ENCODE measurements at places on chromosomes 11 and 22.

- no peak overlapping the region for H3K4me3 ChIP-seq
- no peak overlapping the region for H3K27ac ChIP-seq
- no peaks in the 10 kb centered on the region for H3K36me3 ChIP-seq
- peaks cover 56% of the 10 kb centered on the region for H3K27me3 ChIP-seq
- no peaks in the 10 kb centered on the region for H3K4me1 ChIP-seq
Observed at GRCh38 chr11:72581067-72581466, 93.2 kb downstream of the PDE2A start.

DNA sequence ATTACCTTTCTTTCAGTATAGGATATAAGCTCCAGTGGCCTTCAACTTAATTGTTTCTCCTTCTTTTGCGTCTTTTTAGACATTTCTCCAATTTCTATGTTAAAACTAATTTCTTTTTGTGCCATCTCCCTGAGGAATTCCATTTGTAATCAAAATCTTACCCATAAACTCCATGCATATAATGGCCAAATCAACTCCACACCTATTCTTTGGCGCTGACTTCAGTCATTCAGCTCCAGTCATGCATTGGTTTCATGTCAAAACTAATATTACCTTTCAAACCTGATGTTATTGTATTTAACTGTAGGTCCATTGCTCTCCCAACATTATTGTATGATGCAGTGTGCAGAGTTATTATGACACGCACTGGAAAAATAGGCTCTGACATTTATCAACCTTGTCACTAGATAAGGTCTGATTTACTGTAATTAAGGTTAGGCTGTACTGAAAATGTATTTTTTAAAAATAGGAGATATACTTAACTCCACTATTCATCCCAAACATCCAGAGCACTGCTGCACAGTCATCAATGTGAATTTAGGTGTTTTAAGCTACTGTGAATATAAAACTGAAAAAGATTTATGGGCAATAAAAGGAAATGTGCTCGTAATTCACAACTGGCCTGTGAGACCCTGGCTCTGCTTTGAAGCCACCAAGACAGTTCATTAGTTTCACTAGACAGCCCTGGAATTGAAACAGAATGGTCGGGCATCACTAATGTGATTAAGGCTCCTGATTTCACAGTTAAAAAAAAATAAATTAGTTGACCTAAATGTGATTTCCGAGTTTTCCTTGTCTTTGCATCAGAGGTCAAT is 180.6 kb upstream of the GRIA4 start:
- H3K27ac ChIP-seq = no peak overlapping the region
- DNase-seq = no peak
- no peaks in the 10 kb centered on the region for H3K36me3 ChIP-seq
- peaks cover 2% of the 10 kb centered on the region for H3K4me1 ChIP-seq

- peaks cover 5% of the 10 kb centered on the region for H3K4me1 ChIP-seq
- H3K36me3 ChIP-seq = no peaks in the 10 kb centered on the region
- peaks cover 8% of the 10 kb centered on the region for H3K27me3 ChIP-seq
- no peak overlapping the region for H3K4me3 ChIP-seq
- no peak overlapping the region for H3K27ac ChIP-seq
- no peak for DNase-seq
Observed at GRCh38 chr22:20615021-20615420, 107.6 kb downstream of the MED15 start.

DNA sequence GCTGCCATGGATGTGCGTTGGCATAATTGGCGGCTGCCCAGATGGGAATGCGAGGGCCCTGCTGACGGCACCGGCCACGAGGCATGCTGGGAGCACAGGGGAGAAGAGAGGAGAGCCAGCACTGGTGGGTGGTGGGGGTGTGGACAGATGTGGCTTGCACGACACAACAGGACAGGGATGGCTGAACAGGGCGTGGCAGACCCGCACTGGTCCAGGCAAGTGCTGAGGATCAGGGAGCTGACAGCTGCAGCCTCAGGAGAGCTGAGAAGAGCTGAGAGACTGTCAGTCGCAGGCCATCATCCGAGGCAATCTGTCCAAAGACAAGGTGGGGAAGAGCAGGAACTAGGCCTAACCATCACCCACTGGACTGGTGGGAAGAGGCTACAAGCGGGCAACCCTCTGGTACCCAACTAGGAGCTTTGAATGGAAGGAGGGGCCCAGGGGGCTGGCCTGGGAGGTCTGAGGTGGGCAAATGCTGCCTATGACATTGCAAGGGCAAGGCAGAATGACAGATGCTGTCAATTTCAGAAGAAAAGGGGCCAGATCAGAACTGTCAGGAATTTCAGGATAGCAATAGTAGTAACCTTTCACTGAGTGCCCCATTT is 2.4 kb downstream of the GNB1L start:
- H3K4me3 ChIP-seq = peak overlapping the region; percentile 91
- peaks cover 13% of the 10 kb centered on the region for H3K36me3 ChIP-seq
- H3K27ac ChIP-seq = no peak overlapping the region
- H3K4me1 ChIP-seq = peaks cover 37% of the 10 kb centered on the region
- H3K27me3 ChIP-seq = no peaks in the 10 kb centered on the region

- H3K36me3 ChIP-seq = no peaks in the 10 kb centered on the region
- no peak overlapping the region for H3K4me3 ChIP-seq
- H3K27me3 ChIP-seq = no peaks in the 10 kb centered on the region
- H3K27ac ChIP-seq = no peak overlapping the region
Observed at GRCh38 chr22:23140385-23140784, 1.4 kb downstream of the RSPH14 start.

DNA sequence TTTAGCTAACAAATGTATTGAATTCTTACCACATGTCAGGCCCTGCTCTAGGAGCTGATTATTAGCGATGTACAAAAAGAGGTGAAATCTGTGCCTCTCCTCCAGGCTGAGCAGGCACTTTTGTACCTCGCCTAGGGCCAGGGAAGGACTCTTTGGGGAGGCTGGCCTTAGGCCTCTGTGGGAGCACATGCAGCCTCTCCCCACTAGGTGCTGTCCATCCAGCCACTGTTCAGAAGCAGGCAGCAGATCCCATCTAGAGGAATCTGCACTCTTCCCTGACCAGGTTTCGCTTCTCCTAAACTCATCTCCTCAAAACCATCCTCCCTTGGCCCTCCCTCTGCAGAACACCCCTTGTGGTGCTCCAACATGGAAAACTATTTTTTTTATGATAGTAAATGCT is 51.9 kb upstream of the WT1 start:
- DNase-seq = peak; percentile 10
- no peak overlapping the region for H3K27ac ChIP-seq
- H3K4me3 ChIP-seq = no peak overlapping the region
- peaks cover 6% of the 10 kb centered on the region for H3K27me3 ChIP-seq

GRCh38 chr11:86596861-86597586 is 75.4 kb downstream of the ME3 start:
- H3K27ac ChIP-seq = no peak overlapping the region
- peaks cover 17% of the 10 kb centered on the region for H3K4me1 ChIP-seq

DNA sequence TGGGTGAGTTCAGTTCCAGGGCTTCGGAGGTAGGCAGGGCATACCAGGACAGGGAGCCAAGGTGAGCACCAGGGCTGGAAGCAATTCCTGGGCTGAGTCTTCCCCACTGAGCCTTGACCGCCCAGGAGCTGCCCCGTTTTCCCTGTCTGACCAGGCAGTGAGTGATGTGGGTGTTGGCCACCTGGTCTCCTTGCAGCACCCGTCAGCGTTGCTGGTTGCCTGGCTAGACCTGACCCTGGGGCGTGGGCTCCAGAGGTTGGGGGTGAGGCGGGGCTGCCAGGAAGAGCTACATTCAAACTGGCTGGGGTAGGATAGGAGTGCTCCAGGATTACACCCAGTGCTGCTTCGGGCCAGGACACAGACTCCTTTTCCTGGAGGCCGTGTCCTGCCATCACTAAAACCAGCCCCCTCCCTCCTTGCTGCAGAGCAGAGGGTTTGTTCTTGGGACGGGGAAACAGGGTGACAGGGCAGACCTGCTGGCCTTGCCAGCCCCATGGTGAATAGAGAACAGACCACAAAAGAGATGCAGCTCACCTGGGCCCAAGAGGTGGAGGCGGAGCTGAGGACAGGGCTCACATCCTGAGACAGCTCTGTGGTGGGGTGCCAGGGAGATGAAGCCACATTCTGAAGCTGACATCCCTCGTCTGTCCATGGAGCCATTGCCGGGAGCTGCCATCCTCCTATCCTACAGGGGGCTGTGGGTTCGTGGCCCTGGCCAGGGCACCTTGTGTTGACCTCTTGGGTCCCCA is 14.2 kb downstream of the INCENP start:
- H3K27me3 ChIP-seq = no peaks in the 10 kb centered on the region
- peaks cover 7% of the 10 kb centered on the region for H3K36me3 ChIP-seq
- no peaks in the 10 kb centered on the region for H3K4me1 ChIP-seq

DNA sequence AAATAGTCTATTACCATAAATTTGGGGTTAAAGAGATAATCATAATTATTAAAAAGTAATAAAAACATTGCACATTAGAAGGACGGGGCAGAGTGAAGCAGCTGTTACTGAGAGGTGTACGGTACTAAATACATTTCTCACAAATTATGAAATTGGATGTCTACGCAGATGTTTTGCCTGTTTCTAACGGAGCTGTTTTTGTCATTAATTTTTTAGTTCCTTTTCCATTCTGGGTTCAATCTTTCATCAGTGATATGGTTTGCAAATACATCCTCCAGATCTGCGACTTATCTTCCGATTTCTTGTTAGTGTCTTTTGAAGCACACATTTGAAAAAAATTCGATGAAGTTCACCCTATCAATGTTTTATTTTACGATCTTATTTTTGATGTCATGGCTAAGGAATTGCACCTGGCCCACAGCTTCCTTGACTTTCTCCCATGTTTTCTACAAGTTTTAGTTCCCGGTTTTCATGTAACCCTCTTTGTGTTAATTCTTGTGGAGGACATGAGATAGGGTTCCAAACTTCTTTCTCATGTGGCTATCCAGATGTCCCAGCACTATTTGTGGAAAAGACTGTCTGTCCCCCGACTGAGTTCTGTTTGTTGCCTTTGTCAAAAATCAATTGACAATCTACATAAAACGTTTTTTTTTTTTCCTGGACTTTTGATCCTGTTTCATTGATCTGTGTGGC is 21.3 kb upstream of the KRTAP5-6 start:
- peaks cover 48% of the 10 kb centered on the region for H3K4me1 ChIP-seq
- H3K27ac ChIP-seq = peak overlapping the region; percentile 97
- H3K4me3 ChIP-seq = no peak overlapping the region

DNA sequence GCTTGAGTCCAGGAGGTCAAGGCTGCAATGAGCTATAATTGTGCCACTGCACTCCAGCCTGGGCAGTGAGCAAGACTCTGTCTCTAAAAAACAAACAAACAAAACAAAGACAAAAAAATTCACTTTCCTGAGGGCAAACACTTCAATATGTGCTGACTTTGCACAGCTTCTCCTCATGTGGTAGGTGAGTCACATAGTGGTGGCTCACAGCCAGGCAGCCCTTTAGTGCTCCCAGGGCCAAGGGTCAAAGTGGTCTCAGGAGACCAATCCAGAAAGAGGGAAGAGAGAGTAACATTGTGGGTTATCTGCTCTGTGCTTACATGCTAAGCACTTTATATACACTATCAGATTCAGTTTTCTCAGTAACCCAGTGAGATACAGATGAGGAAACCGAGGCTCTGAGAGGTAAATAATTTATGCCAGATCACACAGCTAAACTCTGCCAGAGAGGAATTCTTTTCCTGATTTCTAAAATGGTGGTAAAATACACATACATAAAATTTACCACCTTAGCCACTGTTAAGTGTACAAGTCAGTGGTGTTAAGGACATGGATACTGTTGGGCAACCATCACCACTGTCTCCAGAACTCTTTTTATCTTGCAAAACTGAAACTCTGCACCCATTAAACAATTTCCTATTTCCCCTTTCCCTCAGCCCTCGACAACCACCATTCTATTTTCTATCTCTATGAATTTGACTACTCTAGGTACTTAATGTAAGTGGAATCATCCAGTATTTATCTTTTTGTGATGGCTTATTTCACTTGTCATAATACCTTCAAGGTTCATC is 231.7 kb upstream of the NARS2 start:
- peaks cover 10% of the 10 kb centered on the region for H3K4me1 ChIP-seq
- peaks cover 12% of the 10 kb centered on the region for H3K36me3 ChIP-seq
- no peaks in the 10 kb centered on the region for H3K27me3 ChIP-seq
- H3K27ac ChIP-seq = no peak overlapping the region
- no peak overlapping the region for H3K4me3 ChIP-seq
- no peak for DNase-seq

GRCh38 chr11:2410616-2411015 is 10.1 kb downstream of the TSSC4 start:
- H3K27me3 ChIP-seq = no peaks in the 10 kb centered on the region
- no peaks in the 10 kb centered on the region for H3K36me3 ChIP-seq
- DNase-seq = no peak
- no peak overlapping the region for H3K4me3 ChIP-seq
- peak overlapping the region; percentile 29 for H3K27ac ChIP-seq

DNA sequence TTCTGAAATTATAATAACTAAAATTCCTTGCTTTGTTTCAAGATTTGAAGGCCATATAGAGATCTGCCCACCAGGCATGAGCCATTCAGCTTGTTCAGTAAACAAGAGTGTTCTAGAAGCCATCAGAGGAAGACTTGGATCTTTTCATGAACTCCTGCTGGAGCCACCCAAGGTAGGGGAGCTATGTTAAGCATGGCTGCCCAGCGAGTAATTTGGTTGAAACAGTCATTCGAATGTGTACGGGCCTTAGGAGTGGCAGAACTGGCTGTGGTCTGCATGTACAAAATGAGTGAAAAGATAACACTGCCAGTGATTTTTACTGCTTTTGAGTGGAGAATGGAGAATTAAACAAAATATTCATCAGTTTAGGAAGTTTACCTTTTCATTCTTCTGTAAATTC is 103.7 kb downstream of the PPP6R3 start:
- DNase-seq = no peak
- no peak overlapping the region for H3K4me3 ChIP-seq
- H3K4me1 ChIP-seq = no peaks in the 10 kb centered on the region
